ENCODE measurements at places on chromosomes 7 and 10.
A peak's percentile ranks its signal among the peaks of the same experiment; 100 is the strongest.

DNA sequence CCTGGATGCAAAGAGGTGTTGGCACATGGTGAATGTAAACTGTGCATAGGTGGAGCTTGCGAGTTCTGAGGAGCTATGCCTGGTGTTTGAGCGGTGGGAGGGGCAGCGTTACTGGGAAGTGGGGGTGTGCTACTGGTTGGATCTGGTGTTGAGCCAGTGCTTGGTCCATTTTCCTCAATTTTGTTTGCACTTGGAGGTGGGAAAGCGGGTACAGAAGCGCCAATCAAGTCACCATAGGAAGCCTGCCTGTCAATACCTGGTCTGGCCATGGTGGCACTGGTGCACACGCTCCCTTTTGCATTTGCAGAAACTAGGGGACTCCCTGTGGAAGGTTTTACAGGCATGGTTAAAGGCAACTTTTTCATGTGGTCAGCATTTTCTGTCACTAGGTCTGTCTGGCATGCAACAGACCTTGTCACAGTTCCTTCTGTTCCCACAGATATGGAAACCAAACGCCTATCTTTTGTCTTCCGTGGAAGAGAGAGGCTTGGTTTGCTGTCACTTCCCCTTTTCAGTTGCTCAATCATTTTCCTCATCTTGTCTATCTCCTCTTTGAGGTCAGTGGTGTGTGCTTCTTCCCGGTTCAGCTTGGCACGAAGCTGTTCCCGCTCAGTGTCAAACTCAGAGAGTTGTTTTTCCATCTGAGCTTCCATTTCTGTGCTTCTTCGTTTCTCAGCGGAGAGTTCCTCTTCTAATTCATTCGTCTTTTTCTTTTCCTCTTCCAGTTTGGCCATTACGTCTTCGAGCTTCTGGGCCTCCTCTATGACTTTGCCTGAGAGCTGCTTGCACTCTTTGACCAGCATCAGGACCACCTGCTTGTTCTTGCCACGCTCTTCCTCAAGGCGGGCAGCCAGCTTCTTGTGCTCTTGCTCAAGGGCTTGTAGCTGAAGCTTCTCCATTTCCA, 81.1 kb downstream of the CTTNBP2 start:
- DNase-seq: no peak

GRCh38 chr7:2049111-2049781, 183.5 kb downstream of the MAD1L1 start:
- DNase-seq: no peak

GRCh38 chr7:80403686-80404241, 108.1 kb downstream of the GNAT3 start:
- DNase-seq: no peak

- peak; percentile 5 for DNase-seq
These were observed 97.7 kb upstream of the CDCA7L start for GRCh38 chr7:22043367-22043766.

DNA sequence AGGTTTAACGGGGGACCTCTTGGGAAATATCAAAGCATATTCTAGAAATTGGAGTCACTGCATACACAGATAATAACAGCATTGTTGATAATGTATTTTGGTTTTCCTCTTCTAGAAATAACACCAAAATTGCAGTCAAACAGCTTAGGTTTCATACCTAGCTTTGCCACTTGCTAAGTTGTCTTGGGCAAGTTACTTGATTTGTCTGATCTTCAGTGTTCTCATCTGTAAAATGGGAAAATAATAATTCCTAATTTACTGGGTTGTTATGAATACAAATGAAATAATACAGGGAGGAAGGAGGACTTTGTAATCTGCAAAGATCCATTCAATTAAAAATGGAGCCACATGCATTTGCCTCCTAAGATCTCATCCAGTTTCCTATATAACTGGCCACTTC, 20.3 kb upstream of the NUP205 start:
- no peak for DNase-seq

DNA sequence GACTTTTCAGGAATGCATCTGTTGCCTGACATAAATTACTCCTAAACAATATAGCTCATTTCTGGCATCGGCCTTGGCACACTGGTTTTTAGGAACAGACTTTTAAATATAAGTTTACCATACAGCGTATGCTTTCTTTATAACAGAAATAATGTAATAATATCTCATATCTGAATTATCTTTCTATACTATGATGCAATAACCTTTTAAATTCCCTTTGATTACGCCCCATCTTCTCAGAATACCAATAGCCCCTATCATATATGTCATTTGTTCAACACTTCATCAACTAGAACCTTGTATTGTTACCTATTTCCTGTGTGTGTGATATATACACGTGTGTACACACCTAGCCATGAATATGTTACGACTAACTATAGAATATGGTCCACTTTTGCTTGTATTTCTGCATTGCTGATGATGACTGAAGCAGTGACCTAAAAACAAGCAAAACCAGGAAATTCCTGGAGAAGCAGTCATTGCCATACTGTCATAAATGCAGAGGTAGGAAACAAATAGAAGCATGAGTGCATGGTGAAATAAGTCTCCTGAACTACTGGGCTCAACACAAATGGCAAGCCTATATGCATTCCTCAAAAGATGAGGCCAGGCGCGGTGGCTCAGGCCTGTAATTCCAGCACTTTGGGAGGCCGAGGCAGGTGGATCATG, 618.4 kb upstream of the NRP1 start:
- DNase-seq: peak; percentile 19

DNA sequence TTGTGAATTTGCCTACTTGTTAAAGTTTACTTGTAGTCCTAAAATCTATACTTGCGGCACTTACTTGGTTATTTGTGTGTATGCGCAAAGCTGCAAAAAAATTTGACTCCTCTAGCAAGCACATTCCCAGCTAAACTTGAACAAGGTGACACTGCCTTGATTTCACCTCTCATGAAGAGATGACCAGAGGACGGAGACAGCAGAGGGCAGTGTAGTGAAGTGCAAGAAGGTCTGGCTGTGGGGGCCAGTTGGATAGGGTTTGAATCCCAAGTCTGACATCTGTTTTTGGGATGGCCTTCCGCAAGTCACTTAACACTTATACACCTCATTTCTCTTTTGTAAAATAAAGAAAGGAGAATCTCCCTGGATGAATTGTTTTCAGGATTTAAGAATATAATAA, 15.7 kb downstream of the SLK start:
- DNase-seq: no peak

GRCh38 chr7:157010588-157011332, at the start of gene MNX1:
Gene MNX1, minus strand, starts transcription at chr7:157010663. Its CDS starts 313 bp downstream, at chr7:157010350.
- peak; percentile 10 for DNase-seq

GRCh38 chr7:121023194-121023593, 34.7 kb downstream of the CPED1 start:
- DNase-seq: no peak

GRCh38 chr7:73487486-73487885, 34.6 kb downstream of the BAZ1B start:
- no peak for DNase-seq

- DNase-seq: no peak
These were observed 109.3 kb downstream of the UBE2H start for GRCh38 chr7:129843365-129843898.

DNA sequence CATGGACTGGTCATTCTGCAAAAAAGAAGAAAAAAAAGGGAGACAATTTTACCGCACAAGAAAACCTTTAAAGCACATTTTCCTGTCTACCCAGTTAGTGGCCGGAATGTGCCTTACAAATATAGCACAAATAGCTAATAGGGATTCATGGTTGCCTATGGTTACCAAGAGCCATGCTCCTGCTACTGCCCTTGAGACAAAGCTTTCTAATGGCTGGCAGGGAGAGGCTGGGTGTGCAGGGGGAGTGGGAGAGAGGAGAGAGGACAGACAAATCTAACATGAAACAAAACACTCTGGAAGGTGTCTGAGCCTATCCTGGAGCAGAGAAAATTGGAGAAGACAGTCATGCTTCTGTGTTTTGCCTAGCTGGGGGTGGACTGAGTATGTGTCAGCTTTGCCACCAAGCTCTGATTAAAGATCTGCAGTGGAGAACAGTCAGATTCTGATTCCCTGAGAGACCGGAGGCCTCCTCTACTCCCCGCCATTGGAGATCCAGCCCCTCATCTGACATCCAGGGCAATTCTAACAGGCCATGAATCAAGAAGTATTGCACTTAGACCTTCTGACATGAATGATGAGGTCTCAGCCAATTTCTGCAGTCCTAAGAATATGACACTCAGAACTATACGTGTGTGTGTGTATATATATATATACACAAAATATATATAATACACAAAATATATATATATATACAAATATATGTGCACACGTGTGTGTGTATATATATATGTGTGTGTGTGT, 80.2 kb downstream of the PRTFDC1 start:
- DNase-seq: peak; percentile 24

DNA sequence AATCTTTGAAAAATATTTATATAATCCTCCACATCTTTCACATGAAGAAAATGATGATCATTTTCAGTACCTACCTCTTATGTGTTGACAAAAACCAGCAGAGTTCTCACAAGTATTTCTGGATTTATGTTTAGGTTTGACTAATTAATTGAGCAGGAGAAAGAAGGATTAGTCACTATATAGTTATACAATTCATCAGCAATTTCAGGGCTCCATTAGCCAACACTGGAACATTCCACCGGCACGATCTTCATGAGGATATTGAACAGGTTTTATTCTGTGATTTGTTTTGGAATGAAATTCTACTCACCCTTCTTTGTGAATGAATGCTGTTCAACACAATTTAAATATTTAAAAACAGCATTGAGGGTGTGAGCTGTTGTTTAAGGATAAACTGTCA, 163.2 kb downstream of the SEM1 start:
- DNase-seq: no peak

DNA sequence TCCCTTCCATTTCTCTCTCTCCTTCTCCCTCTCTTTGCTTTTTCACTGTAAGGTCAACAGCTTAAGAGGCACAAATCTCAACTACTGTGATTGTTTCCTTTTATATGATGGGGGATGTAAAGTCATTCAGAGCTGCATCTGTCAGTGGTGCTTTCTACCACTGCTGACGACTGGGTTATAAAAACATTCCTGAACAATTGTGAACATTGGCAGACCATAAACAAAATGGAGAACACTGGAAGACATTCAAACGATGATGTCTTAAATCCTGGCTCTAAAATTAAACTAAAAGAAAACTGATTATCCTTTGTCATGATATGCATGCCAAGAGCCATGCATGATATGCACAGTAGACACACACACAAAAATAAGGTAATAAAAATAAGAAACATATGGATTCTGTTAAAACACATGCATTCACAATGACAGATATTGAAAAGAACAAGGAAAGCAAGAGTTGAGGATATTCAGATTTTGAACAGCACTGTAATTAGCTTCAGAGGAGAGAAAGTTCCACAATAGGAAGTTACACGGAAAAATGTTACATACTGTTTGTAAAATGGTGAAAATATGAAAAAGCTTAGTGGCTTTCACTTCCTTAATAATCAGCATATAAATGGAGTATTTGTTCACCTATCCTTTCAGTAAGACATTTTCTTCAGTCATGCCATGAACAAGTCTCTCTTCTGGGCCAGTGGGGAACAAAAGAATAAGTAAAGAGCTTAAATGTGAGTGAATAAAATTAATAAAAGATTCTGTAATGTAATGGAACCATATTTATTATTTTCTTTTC, 89.2 kb downstream of the RNLS start:
- DNase-seq: peak; percentile 67

GRCh38 chr7:94971051-94971867, 63.9 kb downstream of the PPP1R9A start:
- no peak for DNase-seq

- DNase-seq: peak; percentile 95
These were observed 149.5 kb downstream of the ARID5B start for GRCh38 chr10:62050893-62051433.

GRCh38 chr10:96588616-96589419, 2.0 kb upstream of the TM9SF3 start:
- DNase-seq: no peak

DNA sequence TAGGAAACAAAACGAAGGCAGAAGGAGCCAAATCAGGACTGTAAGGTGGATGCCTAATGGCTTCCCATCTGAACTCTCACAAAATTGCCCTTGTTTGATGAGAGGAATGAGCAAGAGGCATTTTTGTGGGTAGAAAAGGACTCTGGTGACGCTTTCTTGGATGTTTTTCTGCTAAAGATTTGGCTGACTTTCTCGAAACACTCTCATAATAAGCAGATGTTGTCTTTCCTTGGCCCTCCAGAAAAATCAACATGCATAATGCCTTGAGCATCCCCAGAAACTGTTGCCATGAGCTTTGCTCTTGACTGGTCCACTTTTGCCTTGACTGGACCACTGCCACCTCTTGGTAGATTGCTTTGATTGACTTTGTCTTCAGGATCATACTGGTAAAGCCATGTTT, 13.5 kb downstream of the PTPN12 start:
- DNase-seq: peak; percentile 71

DNA sequence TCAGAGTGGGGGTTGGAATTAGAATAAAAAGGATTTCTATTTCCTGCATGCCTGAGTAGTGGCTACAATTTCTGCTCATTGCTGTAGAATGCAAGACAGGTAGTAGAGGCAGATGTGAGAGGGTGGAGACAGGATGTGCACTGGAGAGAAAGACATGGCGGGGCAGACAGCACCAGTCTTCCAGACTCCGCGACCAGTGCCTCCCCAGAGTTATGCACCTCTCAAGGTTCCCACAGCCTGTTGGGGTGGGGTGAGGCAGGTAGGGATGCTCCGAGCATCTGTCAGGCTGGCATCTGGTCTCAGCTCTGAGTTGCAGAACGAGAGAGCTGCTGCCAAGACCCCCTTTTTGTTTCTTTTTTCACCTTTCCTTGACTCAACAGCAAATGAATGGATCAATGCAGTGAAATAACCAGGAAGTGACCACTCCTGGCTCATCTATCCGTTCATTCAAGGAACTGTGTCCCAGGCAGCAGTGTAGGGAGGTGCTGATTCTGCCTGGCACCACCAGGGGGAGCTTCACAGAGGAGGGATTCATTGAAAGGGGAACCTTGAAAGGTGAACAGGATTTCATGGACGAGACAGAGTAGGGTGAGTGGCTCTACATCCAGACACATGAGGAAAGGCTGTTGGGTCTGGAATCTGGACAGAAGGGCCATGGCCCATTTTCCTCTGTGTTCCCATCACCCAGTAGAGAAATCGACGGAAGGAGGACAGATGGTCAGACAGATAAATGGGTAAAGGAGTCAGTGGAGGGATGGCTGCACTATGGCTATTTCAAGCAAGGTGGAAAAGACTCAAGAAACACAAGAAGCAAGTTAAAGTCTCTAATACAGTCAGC, 17.2 kb upstream of the SLC18A3 start:
- peak; percentile 68 for DNase-seq

- peak; percentile 7 for DNase-seq
These were observed 57.3 kb upstream of the MET start for GRCh38 chr7:116614499-116615262.

- no peak for DNase-seq
These were observed 722.9 kb downstream of the GRM8 start for GRCh38 chr7:126529833-126530232.

- peak; percentile 97 for DNase-seq
These were observed 11.5 kb upstream of the AKR1B10 start for GRCh38 chr7:134515569-134516468.
